ENCODE measurements at places on chromosomes 12 and 14.

DNA sequence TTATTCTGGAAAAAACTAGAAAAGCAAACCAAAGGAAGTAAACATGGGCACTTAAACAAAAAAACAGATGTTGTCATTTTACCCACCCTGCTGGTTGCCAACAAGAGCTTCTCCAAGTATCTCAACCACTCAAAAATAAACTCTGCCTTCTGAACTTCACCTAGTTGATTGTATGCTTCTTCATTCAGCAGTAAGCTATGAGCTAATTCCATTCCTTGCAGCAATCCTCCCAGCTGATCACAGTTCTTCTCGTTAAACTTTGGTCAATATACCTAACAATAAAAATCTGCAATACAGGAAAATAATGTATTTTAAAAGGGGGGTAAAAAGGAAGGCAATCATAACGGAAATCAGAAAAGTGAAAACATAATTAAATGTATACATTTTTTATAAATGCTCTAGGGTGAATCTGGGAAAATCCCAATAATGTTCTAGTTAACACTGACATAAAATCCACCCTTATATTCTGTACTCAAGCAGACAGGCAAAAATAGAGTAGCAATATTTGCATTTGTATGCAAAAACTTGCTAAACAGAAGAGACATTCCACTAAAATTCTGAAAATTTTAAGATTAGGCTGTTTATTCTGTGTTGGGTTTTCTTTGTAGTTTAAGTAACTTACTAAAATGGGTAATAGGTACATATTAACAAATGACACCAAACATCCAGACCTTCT is 17.4 kb downstream of the HEATR5A start:
- DNase-seq = no peak

- peak; percentile 61 for DNase-seq
Observed at GRCh38 chr12:55982319-55982936, 8.6 kb downstream of the RAB5B start.

DNA sequence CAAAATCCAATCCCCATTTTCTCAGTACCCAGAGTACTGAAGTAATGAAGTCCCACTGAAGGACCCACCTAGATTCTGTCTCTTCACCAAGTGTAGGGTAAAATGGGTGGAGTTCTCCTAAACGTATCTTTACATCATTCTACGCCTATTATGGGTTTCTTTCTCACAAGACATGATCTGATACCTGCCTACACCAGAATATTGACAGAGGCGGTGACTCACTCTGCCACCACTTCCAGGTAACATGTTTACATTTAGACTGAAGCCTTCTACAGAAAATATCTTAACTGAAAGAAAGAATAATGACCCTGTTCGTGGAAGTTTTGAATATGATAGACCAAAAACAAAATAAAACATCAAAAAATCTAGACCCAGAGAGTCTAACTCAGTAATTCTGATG is 89.8 kb downstream of the BTG1 start:
- no peak for DNase-seq

- no peak for DNase-seq
Observed at GRCh38 chr12:79546466-79547043, 144.2 kb downstream of the PAWR start.

DNA sequence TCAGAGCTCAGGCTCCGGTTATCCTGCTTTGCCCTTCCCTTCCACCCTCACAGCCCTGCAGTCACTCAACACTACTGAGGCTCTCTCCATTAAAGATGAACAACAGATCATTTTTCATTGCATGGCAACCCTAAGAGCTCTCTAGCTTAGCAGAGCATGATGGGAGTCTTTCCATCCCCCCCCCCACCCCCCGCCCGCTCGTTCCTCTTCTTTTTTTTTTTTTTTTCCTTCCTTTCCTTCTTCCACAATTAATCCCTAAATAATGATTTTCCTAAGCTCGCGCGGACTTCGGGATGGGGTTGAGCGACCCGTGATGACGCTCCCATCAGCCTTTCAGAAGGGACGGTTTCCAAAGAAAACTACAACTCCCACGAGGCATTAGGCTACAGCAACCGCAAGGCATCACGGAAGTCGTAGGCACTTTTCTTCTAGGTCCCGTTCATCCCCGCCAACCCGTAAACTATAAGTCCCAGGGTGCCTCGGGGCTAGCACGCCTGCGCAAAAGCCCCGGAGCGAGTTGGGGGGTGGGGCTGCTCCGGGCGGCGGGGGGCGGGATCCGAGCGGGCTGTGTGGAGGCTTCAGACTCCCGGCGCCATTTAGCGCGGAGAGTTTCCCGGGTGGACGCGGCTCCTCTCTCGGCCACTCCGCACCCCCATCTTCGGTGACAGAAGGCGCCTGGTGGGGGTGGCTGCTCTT is at the start of gene WNK1:
TSS of gene WNK1 (plus strand) at position 581 of the 696 bp plus-strand sequence. CDS start 987 bp downstream, outside the sequence.
- peak; percentile 99 for DNase-seq

DNA sequence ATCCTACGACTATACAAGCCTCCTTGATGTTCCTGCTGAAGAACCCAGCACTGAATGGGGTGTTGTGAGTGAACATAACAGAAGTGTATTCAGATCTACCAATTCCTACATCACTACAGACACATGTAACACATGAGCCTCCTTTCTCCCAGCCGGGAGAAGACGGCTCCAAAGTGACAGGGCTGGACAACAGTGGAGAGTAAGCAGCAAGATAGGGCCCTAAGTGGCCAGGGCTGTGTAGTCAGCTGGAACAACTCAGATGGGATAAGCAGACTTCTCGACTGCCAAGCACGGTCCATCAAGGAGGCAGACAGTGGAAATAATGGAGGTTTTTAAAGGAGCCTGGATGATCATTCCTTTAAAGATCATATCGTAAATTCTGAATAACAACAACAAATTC is 73.5 kb downstream of the TTC7B start:
- no peak for DNase-seq

- DNase-seq = no peak
Observed at GRCh38 chr12:66627270-66627987, 51.4 kb downstream of the GRIP1 start.

- no peak for DNase-seq
Observed at GRCh38 chr14:53450871-53451270, 297.7 kb upstream of the DDHD1 start.

DNA sequence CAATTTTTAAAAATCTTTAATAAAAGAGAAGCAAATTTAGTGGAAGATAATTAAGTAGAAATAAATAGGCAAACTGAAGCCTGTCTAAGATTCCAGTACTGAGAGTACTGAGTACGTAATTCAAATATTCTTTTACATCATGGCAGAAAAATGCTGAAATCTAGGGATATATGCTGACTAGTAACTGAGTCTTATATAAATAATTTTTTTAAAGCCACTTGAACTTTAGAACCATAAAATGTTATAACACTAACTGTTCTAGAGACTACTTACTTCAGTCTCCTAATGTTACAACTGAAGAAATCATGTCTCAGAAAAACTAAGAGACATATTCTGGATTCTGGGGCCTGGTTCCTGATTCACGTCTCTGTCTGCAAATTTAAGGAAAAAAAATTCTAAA is 230.6 kb upstream of the PLEKHG7 start:
- DNase-seq = no peak

GRCh38 chr14:84998216-84998615 is 531.7 kb upstream of the FLRT2 start:
- no peak for DNase-seq

GRCh38 chr12:89155826-89156225 is 196.5 kb downstream of the DUSP6 start:
- DNase-seq = peak; percentile 49

DNA sequence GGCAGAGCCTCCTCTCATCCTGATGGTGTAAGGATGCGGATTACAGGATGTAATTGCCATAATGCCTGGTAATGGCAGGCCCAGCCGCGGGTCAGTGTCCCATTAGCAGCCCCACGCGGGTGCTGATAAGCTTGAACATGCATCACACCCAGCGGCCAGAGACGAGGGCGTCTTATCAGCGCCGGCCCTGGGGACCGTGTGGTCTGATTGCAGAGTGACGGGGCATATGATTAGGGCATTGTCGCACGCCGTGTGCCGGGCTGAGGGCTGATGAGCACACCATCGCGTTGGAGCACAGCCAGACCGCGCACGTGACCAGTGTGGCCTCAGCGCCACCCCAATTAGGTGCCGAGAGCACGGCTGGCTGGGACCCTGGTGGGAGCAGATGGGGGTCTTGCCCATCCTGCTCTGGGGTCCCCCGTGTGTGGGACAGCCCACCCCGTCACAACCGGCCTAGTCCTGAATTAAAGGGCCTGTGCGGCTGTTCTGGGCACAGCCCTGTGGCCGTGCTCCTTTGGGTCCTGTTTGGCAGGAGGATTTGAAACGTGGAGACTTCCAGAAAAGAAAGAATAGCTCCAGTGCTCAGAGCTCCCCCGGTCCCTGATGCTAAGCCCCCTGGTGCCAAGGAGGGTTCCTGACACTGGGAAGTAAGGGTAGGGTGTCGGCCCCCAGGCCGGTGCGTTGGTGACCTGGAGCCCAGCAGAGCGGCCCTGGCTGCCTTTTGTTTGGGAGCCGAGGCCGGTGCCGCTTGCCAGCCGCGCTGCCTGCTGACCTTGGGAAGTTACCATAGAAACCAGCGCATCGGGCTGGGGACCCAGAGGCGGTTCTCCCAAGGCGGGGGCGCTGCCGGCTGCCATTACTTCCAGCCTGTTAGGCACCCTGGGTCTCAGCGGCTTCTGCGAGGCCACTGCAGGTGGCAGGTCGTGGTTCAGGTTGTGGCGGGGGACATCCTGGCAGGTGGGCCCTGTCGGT is 20.7 kb downstream of the KIF26A start:
- no peak for DNase-seq

GRCh38 chr12:124498275-124499189 is 68.9 kb downstream of the NCOR2 start:
- peak; percentile 70 for DNase-seq
